OCI-LY7 (cell line): ENCODE measurements at places on chromosomes 3 and 15.

- DNase-seq: no peak
Observed at GRCh38 chr15:93020976-93021772, 67.8 kb downstream of the RGMA start.

GRCh38 chr15:69265347-69265955 is 33.3 kb upstream of the PAQR5 start:
- peak; percentile 47 for DNase-seq

DNA sequence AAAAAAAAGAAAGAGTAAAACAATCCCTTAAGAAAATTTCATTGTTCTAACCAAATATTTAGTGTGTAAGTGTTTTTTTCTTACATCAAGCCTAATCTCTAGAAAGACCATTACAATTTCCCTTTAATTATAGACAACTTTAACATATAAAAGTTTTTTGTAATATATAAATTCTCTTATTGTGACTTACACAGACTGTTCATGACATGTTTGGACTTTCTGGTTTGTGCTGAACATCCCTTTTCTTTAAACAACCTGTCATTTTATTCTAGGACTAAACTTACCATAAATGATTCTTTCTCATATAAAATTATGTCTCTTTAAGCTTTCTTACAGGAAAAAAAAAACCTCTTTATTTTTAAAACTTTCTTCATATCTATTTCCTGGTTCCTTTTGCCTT is 13.0 kb upstream of the BTLA start:
- DNase-seq: peak; percentile 61

- peak; percentile 78 for DNase-seq
Observed at GRCh38 chr15:65902373-65902772, 33.1 kb downstream of the RAB11A start.

DNA sequence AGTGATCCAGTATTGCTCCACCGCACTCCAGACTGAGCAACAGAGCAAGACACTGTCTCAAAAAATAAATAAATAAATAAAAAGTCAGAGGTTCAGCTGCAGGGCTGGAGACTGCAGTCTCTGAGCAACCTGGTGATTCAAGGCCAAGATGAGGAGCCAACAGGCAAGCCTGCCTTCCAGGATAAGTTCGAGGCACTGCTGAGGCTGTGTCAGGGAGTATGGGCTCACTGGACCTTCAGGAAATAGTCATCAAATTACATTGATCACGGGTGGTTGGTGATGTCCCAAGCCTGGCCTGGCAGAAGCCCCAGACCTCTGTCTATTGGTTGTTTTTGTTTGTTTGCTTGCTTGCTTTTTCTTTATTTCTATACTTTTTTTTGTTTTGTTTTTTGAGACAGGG is 41.5 kb downstream of the IDH2 start:
- DNase-seq: no peak

DNA sequence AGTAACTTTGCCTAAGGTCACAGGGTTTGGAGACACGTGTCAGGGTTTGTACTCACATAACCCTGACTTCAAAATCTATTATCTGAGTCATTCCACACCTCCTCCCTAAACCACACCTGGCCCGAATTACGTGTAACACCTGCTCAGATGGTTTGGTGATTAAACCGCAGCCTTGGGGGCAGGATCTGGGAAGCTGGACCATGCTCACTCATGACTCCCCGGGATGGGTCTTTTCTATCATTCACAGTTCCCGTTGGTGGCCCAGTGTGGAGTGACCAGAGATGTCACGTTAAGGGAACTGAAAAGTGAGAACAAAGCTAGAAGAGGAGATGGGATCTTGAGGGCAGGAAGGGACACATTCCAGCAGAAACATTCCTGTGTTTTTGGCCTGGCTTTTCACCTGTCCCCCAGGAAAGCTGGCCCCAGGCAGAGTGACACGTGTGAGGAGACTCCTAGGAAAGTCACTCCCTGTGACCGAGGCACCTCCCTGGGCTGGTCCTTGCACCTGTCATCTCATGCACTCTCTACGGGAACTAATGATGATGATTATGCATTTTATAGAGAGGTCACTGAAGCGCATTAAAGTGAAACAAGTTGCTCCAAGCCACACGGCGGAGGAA is 75.4 kb upstream of the POMGNT2 start:
- no peak for DNase-seq

GRCh38 chr3:180409883-180410282 is 192.1 kb upstream of the TTC14 start:
- no peak for DNase-seq

DNA sequence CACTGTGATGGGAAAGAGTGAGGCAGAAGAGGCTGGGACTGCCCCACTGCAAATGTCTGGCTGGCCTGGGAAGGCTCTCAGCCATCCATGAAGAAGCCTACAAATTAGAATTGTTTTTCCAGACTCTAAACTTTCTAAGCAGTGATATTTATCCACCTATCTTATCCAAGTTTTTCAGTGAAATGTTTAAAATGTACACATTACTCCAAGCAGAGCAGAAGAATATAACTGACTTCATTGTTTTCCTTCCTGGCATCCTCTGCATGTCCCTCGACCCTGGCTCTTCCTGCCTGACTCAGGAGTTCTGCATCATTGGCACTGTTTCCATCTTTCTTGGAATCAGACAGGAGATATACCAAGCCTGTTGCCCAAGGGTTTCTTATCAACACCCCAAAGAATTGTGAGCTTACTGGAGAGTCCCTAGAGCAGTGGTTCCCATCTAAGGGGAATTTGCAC is 401.5 kb upstream of the PROK2 start:
- DNase-seq: no peak

GRCh38 chr3:9909221-9910013 is 6.8 kb downstream of the IL17RE start:
- no peak for DNase-seq

GRCh38 chr15:48939648-48940047 is 24.1 kb downstream of the SHC4 start:
- DNase-seq: no peak

DNA sequence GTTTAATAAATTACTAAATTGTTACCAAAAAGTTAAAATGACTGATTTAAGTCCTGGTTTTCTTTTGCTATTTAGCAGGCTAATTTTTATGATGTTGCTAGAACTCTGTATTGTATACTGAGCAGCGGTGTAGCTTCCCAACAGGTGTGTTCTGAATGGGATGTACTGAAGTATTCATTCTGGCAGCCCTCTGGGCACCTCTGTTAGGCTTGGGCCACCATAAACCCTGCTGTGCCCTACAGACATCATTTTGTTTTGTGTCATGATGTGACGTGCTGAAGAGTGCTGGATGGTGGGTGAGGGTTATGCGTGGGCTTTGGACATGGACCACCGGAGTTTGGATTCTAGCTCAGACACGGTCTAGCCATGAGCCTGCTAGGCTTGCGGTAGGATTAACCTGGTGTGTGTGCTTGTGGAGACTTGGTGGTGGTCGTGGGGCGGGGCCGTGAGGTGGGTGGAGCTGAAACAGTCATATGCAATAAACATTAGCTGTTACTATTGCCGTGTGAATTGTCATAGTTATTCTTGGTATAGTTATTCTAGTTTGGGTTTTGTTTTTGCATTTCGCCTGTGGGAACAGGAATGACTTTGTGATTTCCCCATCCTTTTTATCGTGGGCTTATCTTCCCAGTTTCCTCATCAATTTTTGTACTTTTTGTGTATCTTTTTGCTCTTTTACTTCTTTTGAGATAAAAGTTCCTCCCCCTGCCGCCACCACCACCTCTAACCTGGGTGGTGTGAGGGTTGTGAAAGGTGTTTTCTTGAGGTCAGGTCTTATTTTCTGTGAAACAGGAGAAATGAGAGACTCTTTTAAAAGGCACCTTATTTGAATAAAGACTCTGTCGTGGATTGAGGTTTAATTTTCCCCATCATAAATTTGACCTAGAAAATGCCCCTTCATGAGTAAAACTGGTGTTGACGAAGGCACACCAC is 93.7 kb downstream of the MCTP2 start:
- no peak for DNase-seq

DNA sequence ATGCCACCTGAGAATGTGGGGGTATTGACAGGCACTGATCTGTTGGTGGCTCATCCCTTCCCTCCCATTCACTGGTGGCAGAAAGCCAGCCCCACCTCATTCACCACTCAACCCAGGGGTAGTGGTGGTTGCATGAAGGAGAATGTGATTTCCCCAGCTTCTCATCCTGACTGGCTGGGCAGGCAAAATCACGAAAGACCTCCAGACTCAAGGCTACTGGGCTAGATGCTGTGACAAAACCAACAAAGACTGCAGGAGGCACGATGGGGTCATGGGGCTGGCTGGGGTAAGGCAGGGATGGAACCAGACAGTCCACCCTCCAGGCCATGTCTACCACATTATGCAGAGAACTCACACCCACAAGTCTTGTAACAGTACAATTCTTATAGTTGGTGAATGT is 33.9 kb downstream of the FSTL1 start:
- no peak for DNase-seq

GRCh38 chr3:52437326-52438103 is 7.4 kb downstream of the SEMA3G start:
- no peak for DNase-seq

- no peak for DNase-seq
Observed at GRCh38 chr3:85589145-85589544, 630.4 kb downstream of the CADM2 start.

DNA sequence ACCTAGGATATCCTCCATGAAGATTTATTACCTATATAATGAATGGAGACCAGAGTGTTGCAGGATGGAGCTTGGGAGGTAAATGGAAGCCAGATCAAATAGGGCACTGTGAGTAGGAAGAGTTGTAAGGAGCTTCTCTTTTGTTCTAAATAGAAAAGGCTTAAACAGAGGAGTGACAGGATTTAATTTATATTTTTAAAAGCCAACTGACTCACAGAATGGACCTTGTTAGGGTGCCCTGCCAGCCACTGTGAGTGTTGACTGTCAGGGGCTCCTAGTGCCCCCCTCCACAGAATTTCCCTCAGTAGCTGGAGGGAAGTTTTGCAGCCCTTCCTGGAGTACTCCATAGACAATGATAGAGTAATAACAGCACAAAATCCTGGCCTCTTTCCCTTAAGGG is 547.5 kb downstream of the MCTP2 start:
- no peak for DNase-seq

- DNase-seq: no peak
Observed at GRCh38 chr3:3589715-3590130, 209.5 kb upstream of the LRRN1 start.

DNA sequence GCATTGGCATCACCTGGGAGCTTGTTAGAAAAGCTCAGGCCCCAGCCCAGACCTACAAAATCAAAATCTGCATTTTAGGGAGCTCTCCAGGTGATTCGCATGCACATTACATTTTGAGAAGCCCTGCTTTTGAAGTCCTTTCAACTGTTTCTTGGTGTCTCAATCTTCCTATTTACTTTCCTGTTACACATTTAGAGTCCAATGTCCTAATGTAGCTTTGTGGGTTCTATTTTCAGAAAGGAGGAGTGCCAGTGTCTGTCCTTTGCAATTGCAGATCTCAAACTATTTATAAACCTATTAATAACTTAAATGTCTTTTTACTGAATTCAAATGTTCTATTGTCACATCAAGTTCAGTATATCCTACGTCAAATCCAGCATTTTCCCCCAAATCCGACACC is 27.8 kb upstream of the MYRIP start:
- DNase-seq: no peak

- DNase-seq: no peak
Observed at GRCh38 chr3:32448686-32449474, 53.8 kb downstream of the CMTM6 start.

DNA sequence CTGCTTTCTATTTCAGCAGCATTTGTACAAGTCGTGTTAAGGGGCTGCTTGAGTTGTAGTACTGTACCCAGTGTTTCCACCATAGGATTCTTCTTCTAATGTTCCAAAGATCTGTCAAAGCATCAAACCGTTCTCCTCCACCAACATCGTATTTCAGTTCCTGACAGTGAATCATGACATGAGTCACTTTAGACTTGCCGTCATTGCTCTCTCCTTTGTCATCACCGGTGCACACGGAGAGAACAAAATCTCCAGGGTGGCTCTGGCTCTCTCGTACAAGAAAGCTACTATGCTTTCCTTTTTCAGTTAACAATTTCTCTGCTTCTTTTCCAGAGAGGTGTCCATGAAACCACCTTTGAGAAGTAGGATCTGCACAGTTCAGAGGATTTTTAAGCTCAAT is 270.9 kb upstream of the CCDC54 start:
- DNase-seq: no peak

GRCh38 chr15:25860885-25861866 is 2.0 kb downstream of the ATP10A start:
- DNase-seq: peak; percentile 47

DNA sequence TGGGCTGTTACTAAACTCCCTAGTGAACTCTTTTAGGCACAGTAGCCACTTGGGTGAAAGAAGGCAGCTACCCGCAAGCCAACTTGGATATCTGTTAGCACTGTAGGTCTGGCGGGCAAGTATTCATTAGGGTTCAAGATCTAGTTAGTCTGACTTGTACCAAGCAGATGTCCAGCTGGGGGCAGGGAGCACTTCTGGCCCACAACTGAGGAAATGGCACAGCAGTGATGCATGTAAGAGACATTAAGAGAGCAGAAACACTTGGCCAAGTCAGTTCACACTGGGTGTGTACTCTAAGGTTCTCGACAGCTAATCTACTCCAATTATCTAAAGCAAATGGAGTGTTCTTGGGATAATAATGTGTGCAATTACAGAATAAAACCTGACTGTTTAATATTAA is 131.7 kb downstream of the CTNNB1 start:
- DNase-seq: no peak

DNA sequence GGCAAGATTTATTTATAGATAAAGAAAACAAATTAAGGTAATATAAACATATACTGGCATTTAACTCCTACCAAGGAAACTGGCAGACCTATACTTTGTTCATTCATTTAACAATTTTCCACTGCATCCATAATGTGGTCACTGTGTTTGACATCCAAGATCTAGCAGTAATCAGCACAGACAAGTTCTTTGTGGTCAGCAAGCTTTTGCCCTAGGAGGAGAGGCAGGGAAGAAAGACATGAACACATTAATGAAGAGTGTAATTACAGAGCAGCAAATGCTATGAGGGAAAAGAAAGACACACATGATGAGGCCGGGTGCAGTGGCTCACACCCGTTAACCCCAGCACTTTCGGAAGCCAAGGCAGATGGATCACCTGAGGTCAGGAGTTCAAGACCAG is 34.4 kb downstream of the SUCLG2 start:
- no peak for DNase-seq

DNA sequence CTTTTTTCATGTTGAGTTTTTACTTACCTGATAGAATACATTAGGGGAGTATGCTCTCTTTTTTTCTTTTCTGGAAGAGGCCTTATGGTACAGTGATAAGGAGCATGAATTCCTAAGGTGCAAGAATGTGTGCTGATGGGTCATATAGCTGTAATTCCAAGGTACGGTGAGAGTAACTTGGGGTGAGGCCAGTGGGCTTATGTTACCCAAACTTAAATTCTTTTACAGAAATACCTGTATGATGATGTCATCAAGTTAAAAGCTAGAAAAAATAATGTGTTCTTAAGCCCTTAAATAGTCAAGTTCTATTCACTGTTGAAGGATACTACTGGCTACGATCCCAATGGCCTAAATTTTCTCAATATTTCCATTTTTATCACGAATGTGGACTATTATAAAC is 111.2 kb downstream of the GMPS start:
- DNase-seq: no peak

GRCh38 chr3:166580561-166580960 is 743.3 kb upstream of the BCHE start:
- DNase-seq: no peak
